Fibroblast of skin of right quadriceps (primary cell): ENCODE measurements at places on chromosomes 2 and 18.
A peak's percentile ranks its signal among the peaks of the same experiment; 100 is the strongest.

DNA sequence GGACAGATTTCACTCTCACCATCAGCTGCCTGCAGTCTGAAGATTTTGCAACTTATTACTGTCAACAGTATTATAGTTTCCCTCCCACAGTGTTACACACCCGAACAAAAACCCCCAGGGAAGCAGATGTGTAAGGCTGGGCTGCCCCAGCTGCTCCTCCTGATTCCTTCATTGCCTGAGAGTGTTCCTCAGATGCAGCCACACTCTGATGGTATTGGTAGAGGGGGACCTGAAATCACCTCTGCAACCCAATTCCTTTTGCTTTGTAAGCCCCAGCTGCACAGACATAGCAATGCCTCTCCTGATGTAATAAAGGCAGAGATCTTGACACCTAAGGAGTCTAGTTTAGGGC is 1529.8 kb downstream of the RPIA start:
- DNase-seq = no peak

DNA sequence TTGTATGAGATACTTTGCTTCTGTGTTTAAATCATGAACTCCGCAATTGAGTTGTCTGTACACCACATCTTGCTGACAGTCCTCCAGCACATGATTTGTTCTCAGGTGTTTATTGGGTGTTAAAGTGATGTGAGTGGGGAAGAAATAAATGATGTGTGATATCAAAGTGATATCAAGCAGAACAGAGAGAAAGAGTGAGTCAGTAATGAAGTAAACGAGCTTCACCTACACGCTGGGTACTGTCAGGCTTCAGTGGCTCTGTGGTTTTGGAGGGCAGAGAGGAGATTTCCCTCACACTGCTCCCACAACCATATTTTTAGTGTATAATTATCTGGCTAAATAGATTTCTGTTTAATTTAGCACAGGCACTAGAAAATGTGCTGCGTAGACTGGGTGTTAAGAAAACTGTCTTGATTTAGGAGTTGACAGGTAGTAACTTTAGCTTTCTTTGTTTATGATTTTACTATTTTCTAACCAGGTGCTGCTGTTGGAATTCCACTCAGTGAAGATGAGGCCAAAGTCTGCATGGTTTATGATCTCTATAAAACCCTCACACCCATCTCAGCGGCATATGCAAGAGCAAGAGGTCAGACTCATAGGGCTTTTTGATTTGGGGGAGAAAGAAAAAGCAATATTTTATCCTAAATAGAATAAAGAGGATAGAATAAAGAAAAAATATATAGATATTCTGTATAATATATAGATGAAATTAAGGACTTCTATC is 21.2 kb downstream of the ATIC start:
- DNase-seq = no peak

DNA sequence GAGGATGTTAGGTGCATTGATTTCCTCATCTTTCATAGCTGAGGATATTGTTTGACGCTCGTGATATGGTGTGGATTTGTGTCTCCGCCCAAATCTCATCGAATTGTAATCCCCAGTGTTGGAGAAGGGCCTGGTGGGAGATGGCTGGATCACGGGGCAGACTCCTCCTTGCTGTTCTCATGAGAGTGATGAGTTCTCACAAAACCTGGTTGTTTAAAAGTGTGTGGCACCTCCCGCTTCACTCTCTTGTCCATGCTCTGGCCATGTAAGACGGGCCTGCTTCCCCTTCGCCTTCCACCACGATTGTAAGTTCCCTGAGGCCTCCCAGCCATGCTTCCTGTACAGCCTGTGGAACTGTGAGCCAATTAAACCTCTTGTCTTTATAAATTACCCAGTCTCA is 28.4 kb upstream of the GPC1 start:
- DNase-seq = no peak

DNA sequence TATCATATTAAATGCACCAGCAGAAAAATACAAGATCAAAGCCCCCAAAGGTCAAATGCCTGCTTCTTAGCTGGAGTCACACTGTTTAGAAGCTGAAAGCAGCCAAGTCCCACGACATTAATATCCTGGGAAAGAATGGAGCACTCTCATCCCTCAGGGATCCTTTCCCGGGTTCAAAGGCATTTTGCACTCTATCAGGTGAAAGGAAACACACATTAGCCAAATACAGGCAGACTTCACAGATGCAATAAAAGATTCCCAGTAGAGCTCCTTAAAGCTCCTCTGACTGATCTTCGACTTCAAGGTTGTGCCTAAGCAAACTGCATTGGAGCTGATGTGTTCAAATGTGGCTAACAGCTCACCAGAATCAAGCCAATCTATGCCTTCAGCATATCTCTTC is 158.4 kb downstream of the RNF152 start:
- DNase-seq = no peak

GRCh38 chr2:206736935-206737334 is 18.7 kb upstream of the DYTN start:
- no peak for DNase-seq

- no peak for DNase-seq
These were observed 125.5 kb downstream of the IRS1 start for GRCh38 chr2:226674123-226674522.

DNA sequence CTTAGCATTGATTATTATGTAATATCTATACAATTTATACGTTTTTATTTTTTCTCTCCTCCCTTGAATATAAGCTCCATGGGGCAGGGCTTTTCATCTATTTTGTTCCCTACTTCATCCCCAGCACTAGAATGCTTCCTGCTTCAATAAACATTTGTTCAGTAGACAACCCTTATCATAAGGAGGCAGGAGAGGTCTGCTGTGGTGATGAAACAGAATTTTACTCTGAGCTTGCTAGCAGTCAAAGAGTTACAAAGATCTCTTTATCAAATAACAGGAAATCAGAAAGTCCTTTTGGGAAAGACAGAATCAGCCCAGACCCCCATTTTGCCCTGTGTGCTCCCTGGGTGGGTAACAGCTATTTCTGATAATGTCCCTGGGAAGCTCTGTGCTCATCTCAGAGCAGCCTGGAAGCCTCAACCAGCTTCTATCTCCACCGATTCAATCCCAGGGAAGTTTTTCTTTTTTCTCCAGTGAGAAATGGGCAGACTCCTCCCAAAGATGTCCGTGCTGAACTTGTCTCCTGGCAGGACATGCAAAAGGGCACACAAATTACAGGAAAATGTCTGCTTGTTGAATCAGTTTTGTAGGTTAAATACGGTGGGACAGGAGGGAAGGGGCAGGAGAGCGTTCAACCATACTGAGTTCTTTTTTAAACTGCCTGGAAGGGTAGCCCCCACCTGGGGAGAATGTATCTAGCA is 84.7 kb upstream of the PKDCC start:
- no peak for DNase-seq

- DNase-seq = peak; percentile 2
These were observed 47.8 kb upstream of the SLC4A10 start for GRCh38 chr2:161576421-161576820.

DNA sequence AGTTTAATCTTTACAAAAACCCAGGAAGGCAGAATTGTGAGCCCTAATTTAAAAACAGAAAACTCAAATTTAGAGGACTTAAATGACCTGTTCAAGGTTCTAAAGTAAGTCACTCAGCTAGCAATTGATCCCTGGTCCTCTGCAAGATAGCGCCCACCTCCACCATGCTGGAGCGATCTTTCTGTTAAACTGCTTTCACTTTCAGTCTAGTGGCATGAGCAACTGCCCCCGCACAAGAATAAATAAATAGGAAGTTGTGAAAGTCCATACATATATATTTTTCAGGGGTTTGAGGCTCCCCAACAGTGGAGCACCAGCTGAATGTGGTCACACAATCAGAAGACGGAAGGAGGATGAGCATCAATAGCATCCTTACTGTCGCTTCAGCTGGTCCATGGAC is 217.9 kb downstream of the NAPG start:
- no peak for DNase-seq

GRCh38 chr18:55541571-55541970 is 46.4 kb downstream of the TCF4 start:
- DNase-seq = peak; percentile 31

DNA sequence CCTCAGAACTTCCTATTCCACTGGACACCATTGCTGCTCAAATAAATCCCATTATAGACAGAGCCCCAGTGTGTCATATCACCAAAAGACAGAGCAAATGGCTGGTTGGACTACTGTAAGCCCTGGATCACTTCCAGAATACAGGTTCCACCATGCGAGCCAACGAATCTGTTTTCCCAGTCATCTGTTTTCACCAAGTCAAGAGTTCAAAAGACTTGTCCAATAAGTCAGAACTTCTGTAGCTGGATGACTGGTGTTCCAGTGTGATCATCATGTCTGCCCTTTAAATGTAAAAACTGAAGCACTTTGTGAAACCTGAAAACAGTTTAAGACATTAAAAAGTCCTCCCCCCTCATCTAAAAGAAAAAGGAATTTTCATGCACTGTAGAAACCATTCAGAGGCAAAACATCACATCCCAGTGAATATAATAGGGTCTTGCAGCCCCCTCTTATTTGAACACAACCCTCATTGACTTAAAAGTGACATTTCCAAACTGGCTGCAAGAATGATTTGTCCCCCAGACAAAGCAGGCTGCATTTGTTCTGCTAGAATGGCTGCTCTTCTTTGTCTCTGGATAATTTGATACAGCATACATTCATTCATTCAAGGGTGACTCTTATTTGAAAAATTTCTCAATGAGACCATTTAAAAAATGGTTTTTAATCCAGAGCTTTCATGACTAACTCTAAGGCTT is 64.6 kb upstream of the TANC1 start:
- DNase-seq = no peak

GRCh38 chr2:152718909-152719645 is 657 bp downstream of the ARL6IP6 start:
- peak; percentile 18 for DNase-seq

DNA sequence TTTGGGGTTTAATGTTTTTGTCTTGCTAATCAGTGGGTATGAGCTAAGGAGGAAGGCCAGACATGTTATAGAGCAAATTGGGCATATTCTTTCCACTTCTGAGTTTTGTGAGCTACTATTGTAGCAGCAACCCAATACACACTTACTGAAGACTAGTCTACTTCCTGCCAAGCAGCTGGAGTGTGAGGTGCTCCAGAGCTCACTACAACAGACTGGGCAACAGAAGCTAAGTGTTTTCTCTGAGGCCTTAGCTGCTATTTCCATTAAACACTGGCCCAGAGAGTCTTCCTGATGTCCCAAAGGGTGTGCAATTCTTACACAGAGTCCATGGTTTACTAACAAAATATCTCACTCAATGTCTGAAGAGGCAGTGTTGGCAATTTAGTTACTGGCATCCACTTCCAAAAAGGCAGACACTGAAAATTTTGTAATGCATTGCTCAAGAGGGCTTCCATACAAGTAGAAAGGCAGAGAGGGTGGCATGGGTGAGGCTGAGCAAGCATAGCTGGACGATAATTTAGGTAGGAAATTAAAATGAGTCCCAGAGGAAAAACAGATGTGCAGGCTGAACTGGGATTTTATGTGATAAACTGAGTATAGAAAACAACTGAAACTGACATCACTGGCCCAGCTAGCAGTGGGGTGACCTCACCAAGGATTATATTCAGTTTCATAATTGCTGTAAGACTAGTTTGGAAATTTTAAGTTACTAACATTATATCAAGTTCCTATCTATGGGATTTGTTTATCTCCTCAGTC is 68.6 kb downstream of the ZC3H6 start:
- no peak for DNase-seq

- peak; percentile 17 for DNase-seq
These were observed 3.8 kb downstream of the NT5C1B start for GRCh38 chr2:18585526-18585925.

GRCh38 chr2:86768189-86768949 is 22.3 kb downstream of the CD8A start:
- no peak for DNase-seq

GRCh38 chr2:176967911-176968450 is 244.6 kb upstream of the HNRNPA3 start:
- DNase-seq = no peak

DNA sequence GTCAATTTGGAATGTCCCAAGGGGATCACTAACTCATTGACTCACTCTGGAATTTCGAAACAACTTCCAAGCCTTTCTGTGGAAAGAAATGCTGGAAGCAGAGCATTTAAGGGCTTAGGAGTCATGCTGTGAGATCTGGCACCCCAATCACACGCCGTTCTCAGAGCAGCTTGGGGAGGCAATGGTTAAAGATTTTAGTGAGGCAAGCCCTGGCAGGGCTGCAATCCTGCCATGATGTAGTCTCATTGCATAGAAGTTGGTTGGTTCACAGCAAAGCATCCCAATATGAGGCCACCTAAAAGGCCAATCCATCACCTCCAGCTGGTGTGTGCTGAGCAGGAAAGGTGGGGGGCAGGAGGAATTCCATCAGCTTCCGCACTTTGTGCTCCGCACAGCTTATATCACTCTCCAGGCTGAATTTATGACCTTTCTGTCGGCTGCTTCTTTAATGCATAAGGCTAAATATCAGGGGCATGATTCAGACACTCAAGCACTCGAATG is 1043.9 kb upstream of the POU3F3 start:
- DNase-seq = peak; percentile 90

GRCh38 chr2:3689998-3690748 is 13.2 kb upstream of the DCDC2C start:
- no peak for DNase-seq

- no peak for DNase-seq
These were observed 267.7 kb downstream of the BCL11A start for GRCh38 chr2:60285626-60286316.

DNA sequence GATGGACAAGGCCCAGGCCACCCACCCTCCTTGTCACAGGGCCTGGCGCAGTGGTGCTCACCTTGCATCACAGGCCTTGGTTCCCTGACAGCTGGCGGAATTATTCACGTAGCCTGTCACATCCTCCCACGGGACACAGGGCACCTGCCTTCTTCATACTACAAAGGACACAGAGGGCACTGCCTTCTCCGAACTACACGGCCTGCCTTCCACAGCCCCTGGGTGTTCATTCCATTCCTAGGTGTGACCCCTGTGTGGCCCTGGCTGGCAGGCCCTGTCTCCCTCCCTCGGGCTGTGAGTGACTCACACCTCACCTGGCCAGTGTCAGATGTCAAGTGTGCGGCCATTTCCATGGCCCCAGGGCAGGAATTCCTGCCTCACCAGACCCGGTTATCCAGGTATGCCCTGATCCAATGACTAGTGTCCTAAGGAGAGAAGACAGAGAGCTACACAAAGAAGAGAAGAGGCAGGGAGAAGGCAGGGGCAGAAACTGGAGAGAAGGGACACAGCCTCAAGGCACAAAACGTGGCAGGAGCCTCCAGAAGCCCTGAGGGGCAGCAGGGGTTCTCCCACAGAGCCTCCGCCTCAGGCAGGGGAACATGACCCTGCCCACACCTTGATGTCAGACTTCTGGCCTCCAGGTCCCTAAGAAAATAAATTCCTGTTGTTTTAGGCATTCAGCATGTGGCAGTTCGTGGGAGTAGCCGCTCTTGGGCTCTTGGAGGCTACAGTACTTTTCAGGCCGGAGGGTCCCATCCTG is 43.4 kb downstream of the MBP start:
- DNase-seq = no peak
